Glutamatergic neuron (in vitro differentiated cells): ENCODE measurements at places on chromosomes 7 and 10.
A peak's percentile ranks its signal among the peaks of the same experiment; 100 is the strongest.

DNA sequence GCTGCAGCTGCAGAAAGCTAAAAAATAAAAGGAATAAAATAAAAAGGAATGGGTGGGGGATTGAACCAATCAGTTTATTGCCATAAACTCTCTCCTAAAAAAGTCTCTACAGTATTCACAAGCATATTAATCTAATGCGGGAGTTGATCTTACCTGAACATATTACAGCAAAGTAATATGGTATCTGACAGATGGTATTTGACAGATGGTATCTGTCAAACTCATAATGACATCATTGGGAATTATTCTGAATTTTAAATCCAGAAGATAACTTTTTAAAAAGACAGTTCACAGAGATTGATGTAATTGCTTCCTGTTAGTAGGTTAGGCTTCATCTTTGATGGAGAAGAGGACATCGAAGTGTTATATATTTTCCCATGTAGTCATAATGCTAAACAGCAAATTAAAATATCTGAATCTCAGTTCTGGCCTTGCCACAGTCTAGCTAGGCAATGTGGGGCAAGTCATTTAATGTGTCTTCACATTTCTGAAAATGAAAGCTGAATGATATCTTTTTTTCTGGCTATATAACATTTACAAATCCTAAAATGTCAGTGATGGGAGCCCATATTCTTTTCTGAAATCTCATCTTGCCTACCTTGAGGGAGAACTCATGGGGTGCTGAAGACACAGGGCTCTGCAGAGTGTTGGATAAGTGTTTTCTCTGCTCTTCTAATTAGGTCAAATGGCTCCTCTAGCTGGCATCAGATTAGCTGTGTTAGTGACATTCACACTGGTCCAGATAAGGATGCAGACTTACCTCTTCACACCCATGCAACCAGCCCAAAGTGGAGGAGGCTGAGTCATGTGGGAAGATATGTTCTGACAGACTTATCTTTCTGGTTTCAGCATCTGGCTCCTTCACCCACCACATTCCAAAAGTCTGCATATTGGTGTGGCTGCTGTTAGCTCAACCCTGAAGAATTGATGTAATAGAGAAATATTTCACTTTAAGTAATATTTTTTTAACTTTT, 2.1 kb upstream of the LIPM start:
- no peak for DNase-seq

- DNase-seq, result no peak
Observed at GRCh38 chr7:90853205-90853604, 257.1 kb downstream of the CDK14 start.

GRCh38 chr7:134787720-134788119, 8.3 kb downstream of the CALD1 start:
- DNase-seq, result no peak

DNA sequence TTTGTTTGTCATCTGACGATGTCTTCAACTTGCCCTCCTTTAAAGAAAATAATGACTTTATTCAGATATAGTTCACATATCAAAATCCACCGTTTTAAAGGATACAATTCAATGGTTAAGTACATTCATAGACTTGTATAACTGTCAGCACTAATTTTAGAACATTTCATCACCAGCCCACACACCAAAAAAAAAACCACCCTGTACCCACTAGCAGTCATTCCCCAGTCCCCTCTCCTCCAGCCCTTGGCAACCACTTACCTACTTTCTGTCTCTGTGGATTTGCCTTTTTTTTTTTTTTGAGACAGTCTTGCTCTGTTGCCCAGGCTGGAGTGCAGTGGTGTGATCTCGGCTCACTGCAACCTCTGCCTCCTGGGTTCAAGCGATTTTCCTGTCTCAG, 5.3 kb upstream of the HILPDA start:
- no peak for DNase-seq

DNA sequence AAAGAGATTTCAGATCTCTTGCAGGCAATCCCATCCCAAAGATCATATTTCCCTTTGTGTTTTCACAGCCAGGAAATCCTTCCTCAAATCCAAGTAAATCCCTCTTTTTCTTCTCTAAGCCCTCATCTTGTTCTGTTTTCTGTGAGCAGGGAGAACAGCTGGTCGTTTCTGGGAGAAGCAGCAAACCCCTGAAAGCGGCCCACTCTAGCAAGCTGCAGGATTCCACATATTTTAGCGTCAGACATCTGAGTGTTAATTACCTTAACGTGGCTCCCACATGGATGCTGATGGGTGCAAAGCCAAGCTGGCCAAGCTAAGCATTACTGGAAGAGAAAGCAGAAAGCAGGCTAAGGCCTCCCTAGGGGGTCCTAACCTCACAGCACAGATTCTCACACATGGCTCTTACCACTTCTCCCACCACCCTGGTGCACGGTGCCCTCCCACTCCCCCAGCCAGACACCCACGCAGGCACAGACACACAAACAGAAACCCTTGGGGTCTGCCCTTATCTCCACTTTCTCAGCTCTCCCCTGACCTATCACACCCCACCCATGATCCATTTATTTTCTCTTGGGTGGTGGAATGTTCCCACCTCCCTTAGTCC, 551.0 kb upstream of the AUTS2 start:
- DNase-seq, result peak; percentile 26
